NCI-H345 (cell line): ENCODE measurements at places on chromosomes 3 and 15.

DNA sequence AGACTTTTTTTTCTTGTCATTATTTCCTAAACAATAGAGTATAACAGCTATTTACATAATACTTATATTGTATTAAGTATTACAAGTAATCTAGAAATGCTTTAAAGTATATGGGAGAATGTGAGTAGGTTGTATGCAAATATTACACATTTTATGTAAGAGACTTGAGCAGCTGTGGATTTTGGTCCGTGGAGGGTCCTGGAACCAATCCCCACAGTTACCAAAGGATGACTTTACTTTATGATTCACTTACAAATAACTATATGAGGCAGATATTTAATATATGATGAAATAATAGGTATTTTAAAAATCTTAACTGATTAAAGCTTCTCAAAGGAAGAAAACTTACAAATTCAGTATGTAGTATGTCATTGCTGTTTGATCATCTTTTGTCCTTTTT lies 56.3 kb downstream of the PPP2R3A start:
- DNase-seq: no peak

- DNase-seq: no peak
These were observed 17.4 kb upstream of the ZNF609 start for GRCh38 chr15:64443016-64443415.

GRCh38 chr3:120177707-120178306 lies 83.6 kb upstream of the GSK3B start:
- DNase-seq: no peak

DNA sequence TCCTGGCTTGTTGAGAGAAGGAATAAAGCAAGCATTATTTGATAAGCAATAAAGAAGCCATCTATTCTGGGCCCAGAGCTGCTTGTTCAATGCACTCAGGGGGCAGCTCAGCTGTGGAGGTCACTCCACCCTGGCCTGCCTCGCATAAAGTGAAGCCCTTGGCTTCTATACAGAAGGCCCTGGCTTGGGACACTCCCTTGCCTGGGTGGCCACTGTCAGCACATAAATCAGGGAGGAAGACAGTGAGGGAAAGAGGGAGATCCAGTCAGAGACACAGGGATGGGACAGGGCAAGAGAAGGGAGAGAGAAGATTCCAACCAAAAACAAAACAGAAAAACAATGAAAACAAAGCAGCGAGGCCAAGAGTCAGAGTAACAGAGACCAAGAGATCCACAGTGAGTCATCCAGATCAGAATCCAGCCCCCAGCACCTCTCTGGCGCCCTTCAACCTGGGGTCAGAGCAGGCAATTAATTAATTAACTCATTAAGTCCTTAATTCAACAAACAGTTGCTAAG lies 11.8 kb downstream of the INSYN1 start:
- no peak for DNase-seq

GRCh38 chr15:85167568-85167967 lies 185.9 kb downstream of the PDE8A start:
- DNase-seq: no peak

DNA sequence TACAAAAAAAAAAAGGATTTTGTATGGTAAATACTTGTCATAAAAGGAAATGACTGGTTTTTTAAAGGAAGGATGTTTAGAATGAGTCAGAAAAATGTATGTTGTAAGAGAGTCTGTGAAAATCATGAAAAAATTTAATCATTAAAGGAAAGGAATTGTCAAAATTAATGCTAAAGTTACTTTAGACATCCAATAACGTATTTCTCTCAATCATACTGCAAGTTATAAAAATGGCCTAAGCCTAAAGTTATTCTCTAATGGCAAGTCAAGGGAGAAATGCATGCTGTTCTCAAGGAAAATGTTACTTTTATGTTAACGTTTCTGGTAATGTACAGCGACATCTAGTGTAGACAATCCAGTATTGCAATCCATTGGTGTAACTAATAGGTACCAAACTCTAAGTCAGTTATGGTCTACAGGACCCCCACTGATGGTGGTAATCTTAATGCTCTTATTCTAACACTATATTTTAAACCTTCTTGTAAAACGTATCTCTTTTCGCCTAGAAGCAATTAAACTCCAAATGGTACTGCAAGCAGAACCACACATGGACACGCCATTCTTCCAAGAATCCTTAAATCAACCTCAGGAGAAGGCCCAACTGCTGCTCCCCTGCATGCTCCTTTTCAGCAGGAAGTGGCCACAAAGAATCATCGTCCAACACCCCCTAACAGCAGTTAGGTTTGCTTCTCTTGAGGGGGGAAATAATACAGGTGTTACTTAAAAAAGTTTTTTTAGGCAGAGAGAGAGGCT lies 35.2 kb downstream of the NCEH1 start:
- peak; percentile 44 for DNase-seq

- no peak for DNase-seq
These were observed 96.1 kb downstream of the FMN1 start for GRCh38 chr15:33098094-33099058.

GRCh38 chr15:59223736-59224135 lies 17.1 kb downstream of the LDHAL6B start:
- no peak for DNase-seq

GRCh38 chr3:157493627-157494550 lies 9.3 kb downstream of the VEPH1 start:
- DNase-seq: peak; percentile 84

- DNase-seq: no peak
These were observed 918.8 kb downstream of the NAALADL2 start for GRCh38 chr3:175777965-175778364.

DNA sequence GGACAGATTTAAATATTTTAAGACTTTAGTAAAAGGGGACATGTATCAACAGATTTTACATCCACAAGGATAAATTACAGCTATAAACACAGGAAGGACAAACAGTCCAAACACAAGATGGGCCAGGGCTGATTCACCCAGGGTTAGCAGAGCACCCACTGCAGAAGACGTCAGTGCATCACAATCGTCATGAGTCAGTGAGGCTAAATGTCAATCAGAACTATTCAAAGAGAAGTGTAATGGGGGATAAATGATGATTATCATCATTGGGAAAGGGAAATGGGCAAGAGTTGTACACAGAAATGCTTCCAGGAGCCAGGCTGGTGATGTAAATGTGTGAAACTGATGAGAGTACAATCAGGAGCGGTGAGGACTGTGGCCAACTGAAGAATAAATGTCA lies 226.8 kb downstream of the PLCL2 start:
- DNase-seq: no peak

DNA sequence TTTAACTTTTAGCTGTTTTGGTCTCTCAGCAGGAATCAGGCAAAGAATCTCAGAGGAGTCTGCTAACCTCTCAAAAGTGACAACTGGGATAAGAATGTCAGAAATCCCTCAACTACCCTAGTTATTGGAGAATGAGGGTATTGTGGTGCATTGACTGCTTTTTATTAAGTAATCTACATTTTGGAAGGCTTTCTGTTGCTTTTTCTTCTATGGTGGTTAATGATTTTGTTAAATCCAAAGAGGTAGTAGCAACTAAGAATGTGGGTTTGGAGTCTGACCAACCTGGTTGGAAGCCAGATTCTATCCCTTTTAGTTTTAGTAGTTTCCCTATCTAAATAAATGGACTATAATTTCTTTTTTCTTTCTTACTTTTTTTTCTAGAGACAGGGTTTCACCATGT lies 94.7 kb upstream of the RNF7 start:
- DNase-seq: no peak

GRCh38 chr3:109963831-109964230 lies 626.5 kb upstream of the DPPA4 start:
- DNase-seq: no peak

DNA sequence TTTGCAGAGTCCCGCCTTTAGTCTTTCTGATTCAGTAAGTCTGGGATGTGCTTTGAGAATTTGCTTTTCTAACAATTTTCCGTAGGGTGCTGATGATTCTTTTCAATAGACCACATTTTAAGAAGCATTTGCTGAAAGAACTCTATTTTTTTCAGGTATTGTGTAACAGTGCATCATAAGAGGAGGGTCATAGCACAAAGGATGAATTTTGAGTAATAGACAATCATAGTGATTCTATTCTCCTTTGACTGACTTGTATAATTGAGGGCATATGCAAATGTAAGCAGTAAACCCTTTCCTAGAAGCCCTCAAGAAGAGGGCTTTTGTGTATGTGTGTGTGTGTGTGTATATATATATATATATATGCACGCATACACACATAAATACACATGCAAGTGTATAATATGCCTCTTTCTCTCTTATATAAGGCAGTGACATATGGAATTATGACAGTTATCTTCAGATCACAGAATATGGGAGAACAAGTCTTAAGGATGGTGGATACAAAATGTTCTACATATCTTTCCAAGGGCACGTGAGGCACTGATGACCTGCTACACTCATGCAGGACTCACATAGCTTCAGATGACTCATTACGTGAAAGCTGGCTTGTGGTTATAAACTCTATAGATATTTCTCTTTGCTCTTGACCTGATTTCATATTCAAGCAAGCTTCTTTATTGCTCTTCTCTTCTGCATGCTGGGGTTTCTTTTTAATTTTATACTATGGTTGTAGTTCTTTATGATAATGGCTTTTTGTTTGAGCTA lies 6.5 kb upstream of the PLSCR1 start:
- no peak for DNase-seq

- no peak for DNase-seq
These were observed 23.7 kb downstream of the PPP2R3A start for GRCh38 chr3:135989242-135989641.

DNA sequence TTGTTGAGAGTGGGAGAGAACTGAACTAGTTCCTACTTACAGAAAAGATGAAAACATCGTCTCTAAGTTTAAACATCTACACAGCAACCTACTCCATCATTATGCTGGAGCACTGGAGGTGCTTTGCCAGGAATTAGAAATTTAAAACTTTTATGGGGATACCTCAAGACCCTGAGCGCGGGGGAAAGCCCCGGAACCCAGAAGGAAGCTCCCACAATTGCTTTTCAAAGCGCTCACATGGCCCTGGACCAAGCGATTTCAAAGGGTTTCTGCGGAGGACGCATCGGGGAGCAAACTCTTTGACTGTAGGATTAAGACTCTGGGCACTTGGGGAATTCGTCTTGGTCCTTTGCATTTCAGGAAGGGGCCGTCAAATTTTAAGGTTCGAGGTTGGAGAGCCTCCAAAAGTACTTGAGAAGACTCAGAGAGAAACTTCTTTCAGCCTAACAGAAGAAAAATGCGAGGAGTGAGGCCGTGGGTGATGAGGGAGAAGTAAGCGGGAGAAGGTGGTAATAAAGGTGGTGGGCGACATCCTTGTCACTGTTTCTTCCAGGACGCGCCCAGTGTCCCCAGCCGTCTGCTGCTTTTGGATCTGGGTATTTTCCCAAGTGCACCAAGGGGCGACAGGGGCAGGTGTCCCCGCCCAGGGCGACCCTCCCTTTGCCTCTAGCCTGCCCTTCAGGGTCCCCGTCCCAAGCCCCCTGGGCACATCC lies 591 bp downstream of the PROK2 start:
- no peak for DNase-seq

DNA sequence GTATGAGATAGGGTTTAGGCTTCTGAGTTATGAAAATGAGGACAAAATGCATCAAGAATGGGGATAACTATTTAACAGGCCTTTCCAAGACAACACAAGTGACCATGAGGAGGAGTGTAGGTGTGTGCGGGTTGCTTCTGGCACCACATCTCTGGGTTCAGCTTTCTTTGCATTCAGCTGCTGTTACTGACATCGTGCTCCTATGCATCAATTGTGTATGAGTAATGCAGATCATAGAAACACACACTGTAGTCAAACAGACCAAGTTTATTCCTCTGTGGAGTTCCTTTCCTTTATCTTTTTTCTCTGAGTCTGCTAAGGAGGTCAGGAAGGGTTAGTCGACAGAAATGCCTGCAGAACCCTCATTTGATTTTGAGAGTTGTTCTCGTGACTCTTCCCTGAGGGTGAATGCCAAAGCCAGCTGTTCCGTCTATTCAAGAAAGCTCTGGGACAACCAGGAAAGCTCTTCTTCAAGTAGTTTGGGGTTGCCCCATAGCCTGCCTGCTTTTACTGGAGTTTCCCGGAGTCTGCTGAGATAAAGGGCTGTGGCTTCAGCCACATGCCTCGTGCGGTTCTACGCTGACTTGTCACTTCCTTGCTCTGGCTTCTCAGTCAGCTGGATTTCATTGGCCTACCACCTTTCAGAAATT lies 136.7 kb upstream of the TLE3 start:
- DNase-seq: no peak

- DNase-seq: no peak
These were observed 256.9 kb downstream of the EPHA3 start for GRCh38 chr3:89364314-89364713.

DNA sequence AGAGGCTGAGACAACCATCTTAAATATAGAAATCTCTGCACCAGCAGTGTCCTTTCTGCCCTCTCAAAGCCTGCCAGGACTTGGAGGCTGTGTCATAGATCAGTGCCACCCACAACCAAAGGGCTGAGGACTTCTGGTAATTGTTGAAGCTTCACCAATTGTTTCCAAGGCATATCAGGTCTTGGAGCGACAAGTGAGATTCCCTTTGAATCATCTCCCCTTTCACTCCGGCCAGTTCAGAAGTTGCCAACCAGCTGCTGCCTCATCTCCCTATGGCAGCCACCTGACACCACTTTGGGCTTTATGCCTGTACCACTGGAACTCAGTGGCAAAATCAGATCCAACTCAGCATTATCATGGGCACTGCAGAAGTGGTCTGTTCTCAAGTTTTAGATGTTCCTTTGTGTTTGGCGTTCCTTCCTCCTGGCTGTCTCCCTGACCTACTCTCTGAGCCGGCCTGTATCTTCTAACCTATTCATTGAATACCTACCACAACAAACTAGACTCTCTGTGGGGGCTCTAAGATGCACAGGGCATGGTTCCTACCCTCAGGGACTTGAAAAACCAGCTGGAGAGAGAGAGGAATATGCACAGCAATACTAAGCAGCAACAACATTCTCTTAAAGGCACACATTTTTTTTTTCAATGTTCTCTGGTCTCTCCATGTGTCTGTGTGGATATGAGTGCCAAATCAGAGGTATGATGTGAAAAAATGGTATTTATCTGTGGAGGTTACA lies 90.8 kb upstream of the PFN2 start:
- DNase-seq: no peak

- no peak for DNase-seq
These were observed 14.7 kb downstream of the PAK2 start for GRCh38 chr3:196754091-196754981.

DNA sequence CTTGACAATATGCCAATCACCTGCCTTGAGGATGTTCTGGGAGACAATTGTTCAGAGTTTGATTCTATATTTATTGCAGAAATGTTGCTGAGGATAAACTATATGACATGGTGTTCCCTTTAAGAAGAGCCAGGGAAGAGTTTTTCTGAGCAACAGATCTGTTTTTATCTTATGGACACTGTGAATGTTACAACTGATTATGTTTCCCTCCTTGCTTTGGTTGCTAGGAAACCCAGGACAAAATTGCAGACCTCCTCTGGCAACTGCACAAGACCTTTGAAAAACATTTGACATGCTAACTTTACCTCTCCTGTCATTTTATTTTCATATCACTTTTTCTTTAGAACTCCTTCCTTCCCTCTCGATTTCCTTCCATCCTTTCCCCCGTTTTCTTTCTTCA lies 8.2 kb upstream of the TM6SF1 start:
- no peak for DNase-seq

GRCh38 chr3:81558106-81558505 lies 203.3 kb downstream of the GBE1 start:
- DNase-seq: no peak

- DNase-seq: no peak
These were observed 10.8 kb upstream of the SLC24A5 start for GRCh38 chr15:48109856-48110531.

GRCh38 chr15:76253691-76254473 lies 57.4 kb downstream of the ETFA start:
- DNase-seq: no peak

GRCh38 chr15:47388299-47388698 lies 329.0 kb upstream of the SEMA6D start:
- DNase-seq: no peak

GRCh38 chr3:126947429-126947828 lies 35.5 kb upstream of the PLXNA1 start:
- DNase-seq: no peak
